ENCODE measurements at places on chromosomes 12 and 14.

GRCh38 chr12:109044241-109044640 is 8.1 kb upstream of the USP30 start:
- DNase-seq: no peak

GRCh38 chr14:68935761-68936214 is 43.3 kb downstream of the ACTN1 start:
- no peak for DNase-seq

- peak; percentile 84 for DNase-seq
These were observed 25.4 kb downstream of the ZBTB42 start for GRCh38 chr14:104826189-104826860.

DNA sequence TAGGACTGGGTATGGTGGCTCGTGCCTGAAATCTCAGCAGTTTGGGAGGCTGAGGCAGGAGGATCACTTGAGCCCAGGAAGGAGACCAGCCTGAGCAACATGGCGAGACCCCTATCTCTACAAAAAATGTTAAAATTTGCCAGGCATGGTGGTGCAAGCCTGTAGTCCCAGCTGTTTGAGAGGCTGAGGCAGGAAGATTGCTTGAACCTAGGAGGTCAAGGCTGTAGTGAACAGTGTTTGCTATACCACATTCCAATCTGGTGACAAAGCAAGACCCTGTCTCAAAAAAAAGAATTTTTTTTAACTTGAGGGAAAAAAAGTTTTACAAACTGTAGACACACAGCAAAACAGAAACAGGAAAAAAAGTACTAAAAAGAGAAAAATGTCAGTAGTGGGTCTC is 2.3 kb upstream of the MAP3K9 start:
- no peak for DNase-seq

GRCh38 chr12:28550757-28551704 is 360.8 kb downstream of the CCDC91 start:
- no peak for DNase-seq

DNA sequence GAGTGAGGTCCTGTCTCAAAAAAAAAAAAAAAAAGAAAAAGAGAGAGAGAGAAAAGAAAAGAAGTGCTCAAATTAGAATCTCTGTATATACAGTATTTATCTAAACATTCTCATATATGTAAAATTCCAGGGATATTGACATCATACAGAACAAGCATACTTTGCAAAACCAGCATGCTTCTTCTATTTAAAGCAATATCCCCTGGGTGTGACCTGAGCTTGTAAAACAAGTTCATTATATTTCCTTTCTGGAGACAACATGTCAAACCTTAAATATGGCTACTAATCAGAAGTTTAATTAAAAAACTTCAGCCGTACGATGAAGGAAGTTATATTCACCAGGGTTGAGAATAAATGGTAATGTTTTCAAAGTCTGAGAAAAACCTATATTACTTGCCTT is 175.8 kb upstream of the HMGA2 start:
- DNase-seq: no peak

DNA sequence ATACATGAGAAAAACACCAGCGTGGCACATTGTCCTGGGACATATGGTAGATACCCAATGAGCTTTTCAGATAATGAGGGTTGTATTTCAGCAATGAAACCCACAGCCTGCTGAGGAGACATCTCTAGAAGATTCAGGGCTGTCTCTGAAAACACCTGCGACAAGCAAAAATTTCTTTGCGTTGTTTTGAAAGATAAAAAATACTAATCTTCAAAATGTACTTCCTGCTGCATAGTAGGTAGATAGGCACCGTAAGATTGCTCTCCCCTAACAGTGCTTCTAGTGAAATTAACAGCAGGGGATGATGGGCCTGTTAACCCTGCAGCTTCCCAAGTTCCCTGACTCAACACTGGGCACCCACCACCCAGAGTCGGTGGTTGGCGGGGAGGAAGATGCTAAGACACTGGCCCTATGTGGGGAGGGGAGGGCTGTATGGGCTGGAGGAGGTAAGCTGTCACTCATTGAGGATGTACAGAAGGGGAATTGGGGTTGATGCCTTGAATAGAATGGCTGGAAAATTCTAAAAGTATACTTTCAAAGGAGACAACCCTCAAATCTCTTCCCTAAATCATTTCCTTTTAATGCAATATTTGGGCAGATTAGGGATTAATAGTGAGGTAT is 20.0 kb downstream of the ZFP36L1 start:
- DNase-seq: no peak

DNA sequence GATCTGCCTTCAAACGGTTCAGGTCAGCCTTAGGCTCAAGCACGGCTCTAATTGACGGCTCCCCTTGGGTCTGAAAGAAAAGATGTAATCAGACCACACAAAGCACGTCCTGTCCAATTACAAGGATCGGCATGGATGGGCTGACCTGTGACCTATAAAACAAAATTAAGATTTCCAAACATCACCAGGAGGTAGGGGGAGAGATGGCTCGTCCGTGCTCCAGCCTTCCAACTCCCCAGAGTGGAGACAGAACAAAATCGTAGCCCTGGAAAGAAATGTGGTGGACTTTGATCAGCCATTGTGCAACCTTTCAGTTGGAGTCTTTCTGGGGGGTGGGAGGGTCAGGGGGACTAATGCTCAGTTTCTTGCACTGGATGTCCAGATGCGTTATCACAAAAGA is 226.6 kb upstream of the DIO3 start:
- DNase-seq: no peak

DNA sequence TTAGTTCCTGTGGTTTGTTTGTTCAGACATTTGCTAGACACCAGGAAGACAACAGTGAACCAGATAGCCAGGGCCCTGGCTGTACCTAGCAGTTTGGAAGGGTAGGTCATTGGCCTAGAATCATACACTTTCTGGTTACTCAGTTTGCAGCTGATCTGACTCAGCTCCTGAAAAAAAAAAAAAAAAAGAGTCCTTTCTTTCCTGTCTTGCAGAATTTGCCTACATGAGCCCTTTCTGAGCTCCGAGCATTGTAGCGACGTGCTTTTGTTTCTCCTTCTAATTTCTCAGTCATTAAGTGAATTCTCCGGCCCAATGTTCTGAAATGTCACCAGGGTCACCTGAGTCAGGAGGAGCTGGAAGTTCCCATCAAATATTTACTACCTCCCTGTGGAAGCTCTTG is 2.4 kb downstream of the CABP1 start:
- DNase-seq: no peak

GRCh38 chr12:27896419-27896990 is 76.0 kb downstream of the PTHLH start:
- DNase-seq: no peak

DNA sequence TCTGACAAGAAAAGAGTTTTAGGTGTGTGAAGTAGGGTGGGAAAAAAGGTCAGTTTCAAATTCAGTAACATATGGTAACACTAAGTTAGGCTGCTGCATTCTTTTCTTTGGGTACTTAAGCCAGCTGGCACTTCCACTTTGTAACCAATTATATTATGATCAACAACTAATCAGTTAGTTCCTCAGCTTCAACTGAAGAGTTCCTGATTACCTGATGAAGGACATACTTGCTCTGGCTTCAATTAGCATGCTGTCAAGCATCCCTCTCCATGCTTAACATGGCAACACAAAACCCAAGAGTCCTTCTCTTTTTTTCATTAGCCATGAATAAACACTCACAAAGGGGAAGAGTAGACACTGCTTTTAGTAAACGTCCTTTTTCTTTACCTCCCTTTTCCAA is 6.8 kb upstream of the KANSL2 start:
- no peak for DNase-seq

Measured in NCI-H1694 (cell line).